Cortex of kidney (tissue), 1 donor: ENCODE measurements at places on chromosomes 5 and 9.

DNA sequence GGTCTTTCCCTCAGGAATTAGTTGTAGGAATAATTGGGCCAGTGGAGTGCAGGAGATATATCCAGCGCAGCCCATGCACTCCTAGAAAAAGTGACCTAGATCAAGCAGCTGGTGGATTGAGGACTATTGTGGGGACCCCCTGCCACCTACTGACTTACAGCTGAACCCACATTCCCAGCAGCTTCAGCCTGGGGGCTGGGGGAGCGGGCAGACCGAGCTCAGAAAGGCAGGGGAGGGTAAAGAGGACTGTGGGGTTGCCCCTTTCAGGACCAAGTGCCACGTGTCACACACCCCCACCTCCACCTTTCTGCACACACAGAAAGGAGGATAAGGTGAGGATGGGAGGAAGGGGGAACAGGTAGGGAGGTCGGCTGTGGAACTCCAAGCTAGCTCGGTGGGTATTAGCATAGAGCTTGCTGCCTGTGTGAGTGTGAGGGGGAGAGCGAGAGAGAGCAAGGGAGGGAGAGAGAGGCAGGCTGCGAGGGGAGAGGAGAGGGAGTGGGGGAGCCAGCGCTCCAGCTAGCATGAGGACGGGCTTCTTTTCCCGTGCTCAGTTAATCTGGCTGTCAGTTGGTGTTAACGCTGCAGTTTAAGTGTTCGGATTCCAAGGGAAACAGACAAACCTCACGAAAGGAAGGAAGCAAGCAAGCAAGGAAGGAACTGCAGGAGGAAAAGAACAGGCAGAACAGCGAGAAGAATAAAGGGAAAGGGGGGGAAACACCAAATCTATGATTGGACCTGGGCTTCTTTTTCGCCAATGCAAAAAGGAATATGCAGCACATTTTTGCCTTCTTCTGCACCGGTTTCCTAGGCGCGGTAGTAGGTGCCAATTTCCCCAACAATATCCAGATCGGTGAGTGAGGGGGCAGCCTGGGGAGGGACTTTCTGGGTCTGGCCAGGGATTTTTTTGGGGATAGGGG is at the start of gene GRIA1:
Gene GRIA1 (plus strand): TSS at position 553 of the 920 bp plus-strand sequence.
- DNase-seq = no peak

DNA sequence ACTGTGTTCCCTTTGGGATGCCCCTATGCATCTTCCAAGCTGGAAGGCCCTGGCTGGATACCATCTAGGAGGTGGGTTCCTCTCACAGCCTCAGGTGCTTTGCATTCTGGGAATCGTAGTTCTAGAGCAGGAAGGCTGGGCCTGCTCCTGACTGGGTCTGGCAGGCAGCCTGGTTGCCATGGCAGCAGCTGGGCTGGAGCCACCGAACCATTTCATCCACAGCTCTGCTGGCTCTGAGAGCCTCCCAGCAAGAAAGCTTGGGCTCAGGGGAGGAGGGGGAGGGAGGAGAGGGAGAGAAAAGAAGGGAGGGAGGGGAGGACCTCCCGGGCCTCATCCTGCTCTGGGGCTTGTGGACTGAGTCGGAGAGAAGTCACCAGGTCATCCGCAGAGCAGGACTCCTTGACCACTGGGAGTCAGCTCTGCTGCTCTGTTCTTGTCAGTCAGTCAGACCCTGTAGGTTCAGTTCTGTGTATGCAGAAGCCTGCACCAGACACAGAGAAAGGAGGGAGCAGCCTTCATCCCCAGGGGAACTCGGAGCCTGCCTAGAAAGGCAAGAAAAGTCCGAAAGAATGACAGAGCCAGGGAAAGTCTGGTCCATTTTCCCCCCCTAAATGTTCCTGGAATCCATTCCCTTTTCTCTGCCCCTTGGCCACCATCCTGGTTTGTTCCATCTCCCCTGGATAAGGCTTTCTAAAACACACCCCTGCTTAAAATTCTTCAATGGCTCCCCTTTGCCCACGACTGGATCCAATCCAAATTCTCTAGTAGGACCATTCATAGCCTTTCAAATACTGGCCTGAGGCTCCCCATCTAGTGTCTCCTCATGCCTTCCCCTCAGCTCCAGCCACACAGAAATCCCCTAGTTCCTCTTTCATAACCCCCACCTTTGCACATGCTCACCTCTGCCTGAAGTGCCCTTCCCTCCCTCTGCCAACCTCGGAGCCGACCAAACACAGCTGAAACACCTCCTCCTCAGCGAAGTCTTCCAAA is 65.4 kb upstream of the ARAP3 start:
- no peak for DNase-seq

- DNase-seq = no peak
These were observed 497.0 kb upstream of the TUSC1 start for GRCh38 chr9:26175264-26175663.

DNA sequence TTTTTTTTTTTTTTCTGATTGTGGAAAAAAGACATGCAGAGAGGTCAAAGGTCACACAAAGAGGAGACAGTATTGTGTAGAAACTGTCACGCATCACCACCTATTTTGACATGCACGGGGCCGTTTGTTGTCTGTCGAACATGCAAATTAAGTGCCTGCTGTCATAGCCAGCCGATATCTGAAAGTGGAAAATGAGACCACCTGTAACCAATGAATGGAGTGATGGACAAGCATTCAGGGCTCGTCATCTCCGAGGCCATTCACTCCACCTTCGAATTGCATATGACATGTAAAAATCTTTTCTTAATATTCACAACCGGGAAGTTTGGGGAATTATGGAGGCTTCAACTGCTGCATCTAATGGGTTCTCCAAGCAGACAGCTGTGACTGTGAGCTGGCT is 512.2 kb upstream of the ADAMTS16 start:
- DNase-seq = no peak

- no peak for DNase-seq
These were observed 8.8 kb upstream of the C5orf15 start for GRCh38 chr5:133977161-133977787.

GRCh38 chr5:150561192-150561512 is 53.2 kb downstream of the NDST1 start:
- DNase-seq = no peak

- no peak for DNase-seq
These were observed 65.2 kb downstream of the RASGEF1C start for GRCh38 chr5:180143656-180144364.
